ENCODE measurements at places on chromosomes 7 and 10.

DNA sequence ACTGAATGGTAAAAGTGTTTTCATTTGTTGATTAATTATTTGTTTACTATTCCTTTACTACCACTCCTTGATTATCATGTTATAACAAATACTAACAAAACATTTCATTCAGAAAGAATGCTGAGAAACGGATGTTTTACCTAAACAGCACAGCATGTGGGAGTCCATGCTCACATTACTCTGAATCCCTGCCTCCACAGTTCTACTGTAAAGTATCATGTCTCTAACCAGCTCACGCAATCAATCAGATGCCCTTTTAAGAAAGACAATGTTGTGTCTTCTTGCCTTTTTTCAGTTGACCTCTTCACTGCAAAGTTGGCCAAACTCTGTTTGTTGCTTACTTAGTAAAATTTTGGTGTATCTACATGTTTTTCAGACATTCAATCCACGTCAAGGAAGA, 232.5 kb upstream of the MDFIC start:
- DNase-seq: no peak

GRCh38 chr7:79240413-79240812, 213.1 kb downstream of the MAGI2 start:
- DNase-seq: no peak

DNA sequence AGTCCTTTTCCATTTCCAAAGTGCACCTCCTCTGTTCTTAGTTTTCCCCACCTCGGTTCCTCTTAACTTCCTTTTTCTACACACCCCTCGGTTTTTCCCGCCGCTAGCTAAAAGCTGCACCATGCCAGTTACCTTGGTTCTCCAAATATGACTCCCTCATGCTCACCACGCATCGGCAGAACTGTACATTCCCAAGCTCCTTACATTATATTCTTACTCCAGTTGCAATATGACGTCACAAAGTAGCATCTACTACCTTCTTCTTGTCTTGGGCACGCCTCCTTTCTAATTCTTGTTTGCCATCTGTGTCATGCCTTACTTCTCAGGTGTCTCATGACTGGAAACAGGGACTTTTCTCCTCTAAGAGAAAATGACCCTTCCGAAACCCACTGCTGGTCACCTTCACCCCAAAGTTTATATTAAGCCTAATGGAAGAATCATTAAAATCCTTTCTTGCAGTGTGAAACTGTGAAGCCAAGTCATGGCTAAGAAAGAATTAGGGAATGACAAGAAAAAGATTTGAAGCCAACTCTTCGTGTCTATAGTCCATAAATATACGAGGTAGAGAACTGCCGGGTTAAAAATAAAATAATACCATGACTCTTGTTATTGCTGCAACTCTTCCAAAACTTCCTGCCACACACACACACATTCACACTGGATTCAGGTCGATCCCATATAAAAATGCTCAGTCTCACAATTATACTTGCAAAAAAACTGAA, 1.7 kb downstream of the ESYT2 start:
- DNase-seq: no peak

- no peak for DNase-seq
Observed at GRCh38 chr7:143147070-143147469, 15.2 kb downstream of the PIP start.

DNA sequence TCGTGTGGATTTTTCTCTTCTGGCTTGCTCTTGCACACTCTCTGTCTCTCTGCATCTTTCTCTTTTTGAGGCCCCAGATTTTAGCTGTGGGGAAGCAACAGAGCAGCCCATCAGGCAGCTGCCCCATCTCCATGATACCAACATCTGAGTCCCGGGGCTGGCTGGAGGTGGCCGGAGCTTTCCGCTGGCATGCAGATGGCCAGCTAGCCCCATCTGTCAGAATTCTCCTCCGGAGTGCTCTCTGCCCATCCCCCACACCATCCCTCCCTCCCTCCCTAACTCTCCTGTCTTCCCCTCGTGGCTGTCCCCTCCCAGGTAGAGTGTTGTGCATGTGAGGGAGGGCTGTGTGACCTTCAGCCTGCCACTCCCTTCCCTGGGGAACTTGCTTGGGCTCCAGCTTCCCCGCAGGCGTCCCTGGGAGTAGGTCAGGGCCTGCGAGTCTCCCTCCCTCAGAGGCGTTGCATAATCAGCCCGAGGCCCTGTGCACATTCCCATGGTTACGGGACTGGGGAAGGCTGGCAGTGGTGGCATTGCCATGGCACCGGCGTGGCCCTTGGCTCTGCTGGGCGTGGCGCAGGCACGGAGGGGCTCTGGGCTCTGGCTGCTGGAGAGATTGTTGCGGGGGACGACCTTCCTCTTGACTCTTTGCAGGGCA, 24.7 kb downstream of the GHRHR start:
- DNase-seq: no peak

- no peak for DNase-seq
Observed at GRCh38 chr10:67969875-67970274, 85.4 kb downstream of the SIRT1 start.

DNA sequence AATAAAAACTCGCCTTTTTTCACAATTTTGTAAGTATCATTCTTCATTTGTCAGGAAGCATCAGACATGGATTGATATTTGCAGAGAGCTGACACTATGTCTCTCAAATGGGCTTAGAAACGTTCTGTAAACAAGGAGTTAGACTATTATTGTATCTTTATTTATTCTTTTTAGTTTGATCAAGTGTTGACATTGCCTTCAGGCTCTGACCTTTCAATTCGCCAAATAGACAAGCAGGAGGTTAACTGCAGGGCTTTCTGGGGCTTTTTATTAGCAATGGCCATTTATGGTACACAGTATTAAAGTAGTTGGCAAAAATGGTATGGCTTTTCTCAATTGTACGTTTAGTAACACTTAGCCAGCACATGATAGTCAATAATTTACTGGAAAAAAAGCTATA, 221.7 kb downstream of the ZWINT start:
- DNase-seq: no peak

GRCh38 chr7:92880212-92881090, 44.1 kb upstream of the CDK6 start:
- DNase-seq: no peak

DNA sequence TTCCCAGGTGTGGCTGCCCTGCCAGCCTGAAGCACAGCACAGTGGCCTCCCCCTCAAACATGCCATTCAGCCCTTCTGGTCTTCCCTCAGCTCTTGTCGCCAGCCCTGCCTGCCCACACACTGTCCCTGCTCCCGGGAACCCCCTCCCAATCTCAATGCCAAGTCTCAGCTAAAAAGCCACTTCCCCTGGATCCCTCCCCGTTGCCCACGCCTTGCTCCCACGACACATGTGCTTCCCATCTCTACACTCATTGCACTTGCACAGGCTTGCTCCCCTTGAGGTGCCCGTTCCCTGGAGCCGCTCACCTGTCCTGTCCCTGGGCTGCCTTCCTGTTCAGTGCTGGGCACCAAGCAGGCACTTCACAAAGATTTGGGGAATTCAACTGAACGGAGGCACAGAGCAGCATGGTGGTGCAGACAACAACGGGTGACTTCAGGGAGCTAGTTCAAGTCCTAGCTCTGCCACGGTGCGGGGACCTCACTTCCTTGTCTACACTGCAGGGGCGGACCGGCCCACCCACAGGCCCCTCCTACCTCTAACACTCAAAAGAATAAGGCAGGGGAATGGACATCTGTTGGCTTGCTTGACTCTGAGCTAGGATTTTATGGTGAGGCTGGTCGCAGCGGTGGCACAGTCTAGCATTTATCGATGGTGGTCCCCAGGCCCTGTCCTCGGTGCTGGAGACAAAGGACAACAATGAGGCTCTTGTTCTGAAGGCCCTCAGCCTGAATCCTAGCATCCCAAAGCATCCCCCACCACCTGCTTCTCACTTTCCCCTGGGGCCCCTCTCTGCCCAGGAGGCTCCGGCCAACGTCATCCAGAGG, 18.4 kb downstream of the RGS10 start:
- no peak for DNase-seq

Measured in activated CD8-positive, alpha-beta memory T cell treated with anti-CD3 and anti-CD28 coated beads for 1 hour (primary cell).